NCI-H1694 treated with DMSO at 0.1 percent for 48 hours (cell line): ENCODE measurements at places on chromosomes 6 and 20.

GRCh38 chr20:57742507-57743181, 32.8 kb upstream of the PMEPA1 start:
- no peak for DNase-seq

- no peak for DNase-seq
These were observed 645.0 kb downstream of the MMUT start for GRCh38 chr6:48818052-48818412.

- DNase-seq = no peak
These were observed 69.2 kb upstream of the GMDS start for GRCh38 chr6:2314641-2315040.

DNA sequence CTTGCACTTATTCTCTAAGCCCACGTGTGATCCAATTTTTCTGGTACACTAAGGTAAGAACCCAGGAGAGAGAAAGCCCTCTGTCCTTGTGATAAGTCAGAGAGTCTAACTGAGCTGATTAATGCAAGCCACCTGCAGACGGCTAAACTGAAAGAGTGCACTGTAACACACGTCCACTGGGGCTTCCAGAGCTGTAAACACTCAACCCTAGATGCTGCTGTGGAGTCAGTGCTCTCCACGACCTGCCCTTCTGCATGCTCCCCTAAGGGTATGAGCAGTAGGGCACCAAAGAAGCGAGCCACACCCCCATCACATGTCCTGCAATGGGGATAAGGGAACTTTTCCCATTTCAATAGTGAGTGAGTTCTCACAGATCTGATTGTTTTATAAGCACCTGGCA, 55.7 kb downstream of the TXLNB start:
- DNase-seq = no peak

DNA sequence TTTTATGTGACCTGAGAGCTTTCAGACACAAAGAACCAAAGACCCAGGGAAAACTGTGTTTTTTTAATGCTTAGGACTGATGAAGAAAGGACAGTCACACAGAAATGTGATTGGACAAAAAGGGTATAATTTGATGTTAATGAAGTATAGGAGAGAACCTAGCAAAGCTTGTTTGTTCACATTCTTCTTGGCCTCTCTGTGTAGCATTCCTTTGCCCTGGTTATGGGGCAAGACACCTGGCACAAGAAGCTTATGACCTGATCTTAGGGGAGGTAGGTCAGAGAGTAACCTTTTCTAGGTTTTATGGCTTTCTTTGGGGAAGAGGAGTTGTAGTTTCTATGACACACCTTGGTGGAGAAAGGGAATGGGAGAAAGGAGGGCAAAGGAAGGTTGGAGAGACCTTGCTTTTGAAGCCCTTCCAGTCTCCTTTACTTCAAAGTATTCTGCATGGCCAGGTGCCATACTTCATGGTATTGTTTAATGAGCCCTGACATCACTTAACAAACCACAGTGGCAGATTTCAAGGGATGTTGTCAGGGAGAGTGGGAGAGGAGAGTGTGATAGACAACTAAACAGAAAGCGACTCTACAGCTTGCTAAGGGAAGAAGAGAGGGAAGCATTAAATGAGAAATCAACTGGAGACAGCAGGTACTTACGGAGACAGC, 701.8 kb upstream of the FLRT3 start:
- DNase-seq = no peak

- no peak for DNase-seq
These were observed 46.3 kb downstream of the CYP39A1 start for GRCh38 chr6:46606338-46606737.

DNA sequence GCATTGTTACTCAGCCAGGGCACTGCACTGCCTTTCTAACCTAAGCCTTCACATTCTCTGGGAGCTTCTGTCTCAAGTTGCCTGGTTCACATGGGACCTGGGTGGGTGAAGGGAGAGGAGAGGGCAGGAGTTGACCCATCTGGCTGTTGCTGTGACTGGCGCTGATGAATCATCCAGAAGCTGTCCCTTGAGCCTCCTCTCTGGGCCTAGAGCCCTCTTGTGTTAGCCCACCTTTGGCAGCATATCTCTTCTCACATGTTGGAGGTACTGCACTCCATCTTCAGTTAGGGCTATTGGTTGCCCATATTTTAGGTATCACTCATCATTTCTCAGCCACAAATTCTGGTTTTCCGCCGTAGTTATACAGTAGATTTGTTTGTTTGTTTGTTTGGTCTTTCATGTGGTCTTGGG, 19.8 kb downstream of the XRN2 start:
- DNase-seq = no peak

DNA sequence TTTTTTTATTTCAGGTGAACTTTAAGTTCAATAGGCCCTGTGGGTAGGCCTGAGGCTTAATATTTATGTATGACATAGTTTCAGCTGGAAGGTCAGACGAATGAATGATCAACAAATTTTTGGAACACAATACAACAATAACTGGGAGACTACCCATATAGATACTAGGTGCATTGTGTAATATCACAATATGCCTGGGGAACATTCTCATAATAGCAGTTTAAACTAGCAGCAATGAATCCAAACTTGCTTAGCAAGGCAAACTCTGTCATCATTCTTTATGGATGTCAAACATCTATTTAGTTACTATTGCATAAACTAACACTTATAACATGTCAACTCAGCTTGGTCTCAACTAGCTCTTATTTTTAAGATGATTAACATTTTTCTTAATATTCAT, 49.3 kb downstream of the ELOVL4 start:
- no peak for DNase-seq

DNA sequence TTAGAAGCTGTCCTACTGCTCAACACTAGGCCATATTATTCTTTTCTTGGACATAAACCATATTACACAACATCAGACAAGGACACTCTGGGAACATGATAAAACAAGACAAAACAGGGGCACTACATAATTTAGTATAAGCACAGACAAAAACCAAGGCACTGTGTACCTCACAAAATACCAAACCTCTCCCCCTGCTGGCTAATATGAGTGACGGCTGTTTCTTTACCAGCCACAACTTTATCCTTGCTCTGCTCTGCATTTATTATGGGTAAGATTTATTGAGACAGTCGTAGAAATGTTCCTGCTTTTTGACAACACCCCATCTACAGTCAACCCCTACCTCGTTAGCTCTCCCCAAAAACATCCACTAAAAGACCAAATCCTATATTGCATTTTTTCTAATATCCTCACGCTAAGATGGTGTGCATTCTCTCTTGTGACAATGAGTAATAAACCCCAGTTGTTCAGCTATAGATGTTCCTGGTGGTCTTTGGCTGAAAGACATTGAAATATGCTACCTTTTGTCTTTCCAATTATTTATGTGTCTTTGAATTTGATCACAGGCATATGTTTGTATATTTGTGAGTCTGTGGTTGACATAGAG, 23.8 kb upstream of the POLR1H start:
- no peak for DNase-seq

- DNase-seq = peak; percentile 36
These were observed at the start of gene RBM24 for GRCh38 chr6:17281100-17281496. TSS of gene RBM24 (plus strand) at chr6:17281361. CDS start at chr6:17281582, 221 bp downstream.

GRCh38 chr6:33297956-33298772, 578 bp downstream of the RGL2 start:
- DNase-seq = no peak

DNA sequence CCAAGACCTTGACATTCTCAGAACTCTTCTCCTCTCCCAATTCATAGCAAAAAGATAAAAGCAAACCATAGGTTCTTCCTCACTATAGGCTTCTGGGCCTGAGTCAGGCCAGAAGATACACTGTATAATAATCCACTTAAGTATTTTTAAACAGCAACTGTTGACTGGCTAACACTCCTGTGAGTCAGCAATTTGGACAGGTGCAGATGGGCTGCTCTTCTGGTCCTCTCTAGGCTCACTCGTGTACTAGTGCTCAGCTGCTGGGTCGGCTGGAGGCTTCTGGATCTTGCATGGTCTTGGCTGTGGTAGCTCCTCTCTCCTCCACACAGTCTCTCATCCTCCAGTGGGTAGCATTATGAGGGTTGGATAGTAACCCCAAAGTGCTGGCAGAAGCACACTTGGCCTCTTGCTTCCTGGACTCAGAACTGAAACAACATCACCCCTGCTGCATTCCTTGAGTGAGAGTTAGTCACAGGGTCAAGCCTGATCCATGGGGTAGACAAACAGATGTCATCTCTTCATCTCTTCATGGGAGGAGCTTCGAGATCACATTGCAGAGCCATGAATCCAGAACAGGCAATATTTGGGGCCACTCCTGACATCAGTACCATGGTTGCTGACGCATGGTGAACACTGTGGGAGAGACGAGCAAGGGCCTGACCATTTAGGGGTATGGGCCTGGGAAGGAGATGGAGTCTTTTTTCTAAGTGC, 86.9 kb downstream of the C6orf118 start:
- no peak for DNase-seq

DNA sequence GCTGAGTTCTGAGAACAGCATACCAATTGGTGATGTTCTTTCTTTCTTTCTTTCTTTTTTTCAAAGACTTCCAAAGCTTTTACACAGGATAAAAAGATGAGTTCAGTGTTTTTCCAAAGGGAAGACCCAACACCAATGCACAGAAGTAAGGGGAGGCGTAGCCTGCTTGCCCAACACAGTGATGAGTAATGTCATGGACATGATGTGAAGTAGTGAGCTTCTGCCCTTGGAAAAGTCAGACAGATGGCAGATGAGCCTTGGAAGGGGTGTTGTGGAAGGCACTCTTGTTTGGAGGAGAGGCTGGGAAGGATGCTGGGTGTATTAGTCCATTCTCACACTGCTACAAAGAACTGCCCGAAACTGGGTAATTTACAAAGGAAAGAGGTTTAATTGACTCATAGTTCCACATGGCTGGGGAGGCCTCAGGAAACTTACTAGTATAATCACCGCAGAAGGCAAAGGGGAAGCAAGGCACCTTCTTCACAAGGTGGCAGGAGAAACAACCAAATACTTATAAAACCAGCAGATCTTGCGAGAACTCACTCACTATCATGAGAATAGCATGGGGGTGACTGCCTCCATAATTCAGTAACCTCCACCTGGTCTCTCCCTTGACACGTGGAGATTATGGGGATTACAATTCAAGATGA, 12.6 kb downstream of the LRP11 start:
- no peak for DNase-seq

- DNase-seq = no peak
These were observed 256.0 kb downstream of the CDKAL1 start for GRCh38 chr6:20790032-20790791.

DNA sequence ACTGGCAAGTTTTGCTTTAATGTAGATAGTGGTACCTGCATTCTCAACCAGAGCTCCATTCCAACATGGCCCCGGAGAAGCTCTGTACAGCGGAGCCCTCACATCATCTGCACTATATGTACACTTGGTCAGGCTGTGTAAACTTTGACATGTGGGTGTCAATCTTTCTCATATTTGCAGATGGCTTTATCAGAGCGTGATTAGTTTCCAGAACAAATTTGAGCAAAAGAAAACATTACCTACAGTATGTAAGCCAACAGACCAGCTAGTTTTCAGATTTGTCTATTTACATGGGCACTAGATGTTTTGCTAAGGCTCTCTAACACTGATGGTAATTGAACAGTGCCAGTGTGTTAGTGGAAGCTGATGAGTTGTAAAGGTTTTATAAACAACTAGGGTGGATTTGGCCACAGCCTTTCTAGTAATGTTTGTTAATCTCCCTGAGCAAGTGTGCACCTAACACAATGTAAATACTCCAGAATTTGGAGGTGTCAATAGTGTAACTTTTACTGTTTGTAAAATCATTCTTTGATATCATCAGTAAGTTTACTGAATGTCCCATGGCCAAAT, 131.8 kb downstream of the FOXA2 start:
- no peak for DNase-seq

- no peak for DNase-seq
These were observed 84.4 kb downstream of the LYRM2 start for GRCh38 chr6:89554106-89554505.

DNA sequence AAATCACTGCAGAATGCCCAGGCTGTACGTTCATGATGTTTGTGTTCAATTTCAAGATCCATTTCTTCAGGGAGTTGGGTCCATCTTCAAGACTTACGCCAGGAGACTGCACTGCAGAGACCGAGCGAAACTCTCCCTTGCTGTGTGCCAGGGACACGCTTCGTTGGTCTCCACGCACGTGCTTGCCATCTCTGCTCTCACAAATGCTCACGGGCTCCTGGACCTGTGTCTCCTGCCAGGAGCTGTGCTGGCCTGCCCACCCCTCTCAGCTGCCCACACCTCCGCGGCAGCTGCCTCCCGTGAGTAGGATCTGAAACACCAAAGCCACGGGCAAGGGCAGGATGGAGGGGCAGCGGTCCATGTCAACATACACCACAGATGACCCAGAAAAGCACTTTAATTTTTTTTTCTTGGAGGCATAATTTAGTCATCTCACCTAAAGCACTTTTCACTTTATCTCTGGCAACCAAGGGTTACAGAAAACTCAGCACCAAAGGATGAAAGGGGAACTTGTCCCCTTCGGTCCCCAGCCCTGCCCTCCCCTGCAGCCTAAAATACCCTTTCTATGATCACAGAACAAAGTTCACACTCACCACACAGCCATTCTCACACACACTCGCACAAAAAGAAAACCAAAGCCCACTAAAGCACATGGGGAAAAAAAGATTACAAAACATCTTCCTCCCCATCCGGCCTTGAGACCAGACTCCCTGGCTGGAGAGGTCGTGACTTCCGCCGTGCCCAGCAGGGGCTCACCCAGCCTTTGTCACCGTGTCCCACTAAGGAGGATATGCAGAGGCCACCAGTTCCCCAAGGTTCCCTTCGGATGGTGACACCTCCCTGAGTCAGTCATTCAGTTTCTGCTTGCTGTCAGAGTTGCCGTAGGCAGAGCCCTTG, 137.9 kb downstream of the AGPAT4 start:
- DNase-seq = no peak

DNA sequence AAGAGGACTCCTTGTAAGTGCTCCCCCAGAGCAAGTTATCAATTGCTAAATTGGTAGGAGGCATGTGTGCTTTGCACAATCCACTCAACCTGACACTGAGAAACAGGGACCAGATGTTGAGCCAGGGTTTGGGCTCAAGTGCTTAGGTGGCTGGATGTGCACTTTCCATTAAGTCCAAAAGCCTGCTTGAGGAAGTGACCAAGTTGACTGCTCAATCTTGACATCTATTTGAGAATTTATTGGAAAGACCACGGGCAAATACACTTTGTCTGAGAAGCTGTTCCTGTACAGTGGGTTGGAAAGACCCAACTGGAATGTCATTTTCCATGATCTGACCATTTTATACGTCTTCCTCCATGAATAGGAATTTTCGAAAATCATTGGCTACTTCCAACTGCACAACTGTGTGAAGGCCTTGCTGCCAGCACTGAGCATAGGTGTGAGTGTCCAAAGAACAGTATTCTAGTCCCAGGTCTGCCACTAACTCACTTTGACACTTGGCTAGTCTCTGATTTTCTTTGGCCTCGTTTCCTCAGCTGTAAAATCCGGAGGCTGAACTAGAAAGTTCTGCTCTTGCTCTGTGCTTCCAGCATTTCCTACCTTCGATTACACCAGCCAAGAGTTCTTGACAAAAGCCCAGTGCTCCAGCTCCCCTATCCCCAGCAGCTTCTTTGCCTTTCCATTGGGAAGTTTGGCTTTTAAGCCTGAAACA, 186.9 kb upstream of the ECI2 start:
- no peak for DNase-seq

- no peak for DNase-seq
These were observed 280.3 kb downstream of the CDC5L start for GRCh38 chr6:44667668-44668390.

GRCh38 chr20:36259177-36260061, 23.1 kb downstream of the AAR2 start:
- no peak for DNase-seq
